Uterine smooth muscle cell (primary cell): ENCODE measurements at places on chromosomes 2 and 18. TPM values are rescaled to one million over a fixed set of nuclear protein-coding genes. Genes with fewer than 3 reads are reported as not detected.

The EML6 gene
- 0.62 and 1.1 TPM in 2 replicates for total RNA-seq

The NEU4 gene
- total RNA-seq, result 0.50 TPM in 1 of 2 replicates, not detected in the other

The GCFC2 gene
- total RNA-seq, result 11.4 and 17.0 TPM in 2 replicates

The SAG gene
- not detected in 2 replicates for total RNA-seq

The IL1F10 gene
- total RNA-seq, result not detected in 2 replicates

The OSBPL1A gene
- 47.5 and 67.2 TPM in 2 replicates for total RNA-seq

The ZNF396 gene
- 0.89 and 2.0 TPM in 2 replicates for total RNA-seq

The AQP4 gene
- not detected in 2 replicates for total RNA-seq

The TAF1B gene
- total RNA-seq, result 40.9 and 46.6 TPM in 2 replicates

The SKOR2 gene
- total RNA-seq, result not detected in 2 replicates

The ELOA2 gene
- not detected in 2 replicates for total RNA-seq
